Gastrocnemius medialis (tissue), 4 donors: ENCODE measurements at places on chromosomes 11 and 22.
A peak's percentile ranks its signal among the peaks of the same experiment; 100 is the strongest.

- no peak for DNase-seq
Observed at GRCh38 chr11:76067099-76067498, 139.2 kb downstream of the WNT11 start.

DNA sequence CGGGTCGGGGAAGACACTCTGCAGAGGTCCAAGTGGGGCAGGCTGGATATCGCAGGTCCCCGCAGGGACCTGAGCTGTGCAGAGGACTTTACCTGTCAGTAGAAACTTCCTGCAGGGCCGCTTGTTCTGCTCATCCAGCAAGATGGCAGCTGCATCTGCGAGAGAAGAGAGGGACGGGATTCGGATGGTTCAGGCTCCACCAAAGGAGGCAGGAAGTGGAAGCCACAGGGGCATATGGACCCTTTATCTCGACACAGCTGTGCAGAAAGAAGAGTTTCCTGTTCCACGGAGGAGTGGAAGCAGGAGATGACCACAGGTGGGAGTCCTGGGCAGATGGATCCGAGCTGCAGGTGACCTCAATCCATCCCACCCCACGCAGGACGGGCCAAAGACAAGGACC, 22.5 kb downstream of the CABP7 start:
- DNase-seq, result no peak

GRCh38 chr11:61198361-61198760, 5.0 kb upstream of the PGA3 start:
- no peak for DNase-seq

GRCh38 chr11:65530157-65530496, 5.2 kb downstream of the SCYL1 start:
- no peak for DNase-seq

DNA sequence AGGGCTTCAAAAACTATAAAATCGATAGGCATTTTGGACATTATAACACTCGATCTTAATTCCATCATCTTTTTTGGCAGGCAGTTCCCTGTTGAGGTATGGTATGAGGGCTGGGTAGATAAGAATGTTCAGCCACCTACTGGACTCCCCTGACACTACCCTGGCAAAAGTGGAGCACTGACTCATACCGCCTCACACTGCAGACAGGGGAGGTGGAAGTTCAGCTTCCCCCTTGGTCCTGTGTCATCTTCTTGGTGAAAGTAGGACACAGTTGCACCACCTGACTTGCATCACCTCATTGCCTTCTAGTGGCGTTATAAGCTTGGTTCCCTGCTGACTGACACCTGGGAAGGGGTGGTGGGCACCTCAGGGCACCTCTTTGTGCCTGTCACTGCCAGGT, 30.4 kb downstream of the PAAF1 start:
- no peak for DNase-seq

DNA sequence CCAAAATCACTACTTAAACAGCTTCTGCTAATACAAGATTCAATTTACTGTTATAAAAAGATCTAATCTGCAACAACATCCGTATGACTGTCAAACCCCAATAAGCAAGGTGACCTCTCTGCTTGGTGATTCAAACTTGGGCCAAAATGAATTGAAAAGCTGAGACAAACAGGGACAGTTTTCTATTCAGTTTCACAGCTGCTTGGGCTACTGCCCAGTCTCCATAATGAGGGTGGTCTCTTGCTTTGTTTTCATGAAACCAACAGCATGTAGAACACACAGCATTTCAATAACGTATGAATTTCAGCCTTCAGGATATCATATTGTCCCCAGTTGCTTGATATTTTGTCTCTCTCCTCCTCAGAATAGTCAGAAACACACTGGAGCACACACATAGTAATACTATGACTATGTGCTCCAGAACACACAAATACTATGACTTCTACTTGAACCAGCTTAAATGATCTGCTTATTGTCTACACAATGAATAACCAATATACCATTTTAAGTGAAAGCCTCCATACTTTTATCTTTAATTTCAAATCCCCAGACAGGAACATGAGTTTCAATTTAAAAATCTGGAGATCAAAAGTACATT, 285.0 kb downstream of the TTC28 start:
- no peak for DNase-seq

DNA sequence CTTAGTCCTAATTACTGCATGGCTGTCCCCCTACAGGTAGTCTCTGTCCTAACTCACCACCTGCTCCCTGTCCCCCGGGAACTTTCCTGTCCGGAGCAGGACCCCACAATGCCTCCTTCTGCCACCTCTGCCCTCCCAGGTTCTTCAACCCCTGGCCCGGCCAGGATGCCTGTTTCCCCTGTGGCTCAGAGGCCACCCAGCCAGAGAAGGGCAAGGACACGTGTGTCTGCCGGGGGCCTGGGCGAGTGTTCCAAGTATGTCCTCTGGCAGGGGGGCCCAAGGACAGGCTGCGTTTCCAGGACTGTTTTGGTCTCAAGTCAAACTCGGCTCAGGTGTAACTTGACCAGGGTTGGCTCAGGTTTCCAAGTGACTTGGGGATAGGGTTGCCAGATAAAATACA, 63.8 kb downstream of the BTG4 start:
- DNase-seq, result no peak

GRCh38 chr11:73945396-73945795, 5.4 kb upstream of the DNAJB13 start:
- no peak for DNase-seq

GRCh38 chr11:65429068-65429681, 6.6 kb downstream of the NEAT1 start:
- no peak for DNase-seq

DNA sequence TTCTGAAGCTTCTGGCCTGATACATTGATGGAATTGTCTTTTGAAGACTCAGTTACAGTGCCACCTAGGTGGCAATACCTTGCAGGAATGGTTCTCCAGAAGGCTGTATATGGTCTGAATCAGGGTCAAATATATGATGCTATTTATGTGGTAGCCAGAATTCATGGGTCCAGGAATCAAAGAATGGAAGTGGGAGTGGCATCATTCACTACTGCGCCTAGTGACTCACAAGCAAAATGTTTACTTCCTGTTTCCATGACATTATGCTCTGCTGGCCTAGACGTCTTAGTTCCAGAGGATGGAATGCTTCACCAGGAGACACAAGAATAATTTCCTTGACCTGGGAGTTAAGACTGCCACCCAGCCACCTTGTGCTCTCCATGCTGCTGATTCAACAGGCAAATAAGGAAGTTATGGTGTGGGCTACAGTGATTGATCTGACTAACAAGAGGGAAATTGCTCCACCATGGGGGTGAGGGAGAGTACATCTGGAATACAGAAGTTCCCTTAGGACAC, 491.8 kb downstream of the ETS1 start:
- DNase-seq, result no peak

GRCh38 chr22:29314537-29315285, 786 bp downstream of the RASL10A start:
- DNase-seq, result no peak

- no peak for DNase-seq
Observed at GRCh38 chr11:2216400-2217064, 44.9 kb upstream of the TH start.

GRCh38 chr11:134460881-134461280, 48.8 kb upstream of the B3GAT1 start:
- no peak for DNase-seq

- no peak for DNase-seq
Observed at GRCh38 chr11:69647761-69648497, 7.0 kb downstream of the CCND1 start.

DNA sequence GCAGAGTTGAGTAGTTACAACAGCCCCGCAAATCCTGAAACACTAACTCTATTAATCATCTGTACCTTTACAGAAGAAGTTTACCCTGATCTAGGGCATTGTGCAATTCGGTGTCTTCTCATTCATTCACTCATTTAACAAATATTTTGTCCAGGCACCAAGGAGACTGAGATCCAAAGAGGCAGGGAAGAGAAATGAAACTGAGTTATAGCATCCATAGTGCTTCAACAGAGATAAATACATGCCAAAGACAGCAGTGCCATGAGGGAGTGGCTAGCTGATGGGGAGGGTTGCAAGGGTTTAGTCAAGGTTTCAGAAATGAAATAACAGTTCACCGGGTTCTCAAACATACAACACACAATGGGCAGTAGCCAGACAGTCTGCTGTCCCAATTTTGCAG, 40.2 kb upstream of the MTNR1B start:
- DNase-seq, result no peak

- no peak for DNase-seq
Observed at GRCh38 chr11:77120571-77120970, 7.5 kb upstream of the MYO7A start.

GRCh38 chr11:119172513-119172912, 4.0 kb downstream of the NLRX1 start:
- no peak for DNase-seq

- no peak for DNase-seq
Observed at GRCh38 chr22:42961810-42962209, 53.1 kb downstream of the PACSIN2 start.

- no peak for DNase-seq
Observed at GRCh38 chr22:48238284-48238915, 1476.0 kb downstream of the TBC1D22A start.

DNA sequence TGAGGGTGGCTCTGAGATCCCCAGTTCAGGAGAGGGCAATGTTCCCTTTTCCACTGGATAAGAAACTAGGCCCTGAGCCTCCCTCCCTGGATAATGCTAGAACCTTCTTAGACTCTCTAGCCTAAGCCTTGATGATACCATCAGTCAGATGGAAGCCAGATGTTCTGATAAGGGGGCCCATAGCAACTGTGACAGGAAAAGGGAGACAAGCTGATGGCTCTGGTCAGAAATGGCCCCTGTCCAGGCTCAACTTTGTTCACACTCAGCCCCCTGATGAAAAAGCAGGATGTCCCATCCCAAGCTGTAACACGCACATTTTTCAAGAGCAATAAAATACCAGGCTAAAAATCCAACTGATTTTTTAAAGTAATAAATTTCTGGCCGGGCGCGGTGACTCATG, 7.2 kb upstream of the OAF start:
- no peak for DNase-seq

DNA sequence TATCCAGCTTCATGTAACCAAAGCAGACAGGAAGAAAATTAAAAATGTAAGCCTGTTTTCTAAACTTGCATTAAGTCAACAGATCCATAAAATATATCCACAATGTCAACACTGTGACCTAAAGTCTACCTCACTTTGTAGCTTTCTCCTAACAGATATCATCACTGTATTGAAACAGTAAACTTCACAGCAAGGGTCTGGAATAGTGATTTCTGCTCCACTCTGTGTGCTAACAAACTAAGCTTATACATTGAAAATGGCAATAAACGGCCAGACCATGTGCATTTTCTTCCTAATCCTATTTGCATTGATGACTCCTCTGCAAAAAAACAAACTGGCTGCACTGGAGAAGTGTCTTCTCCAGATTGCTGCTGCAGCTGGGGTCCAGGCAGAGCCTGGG, 26.8 kb downstream of the CADM1 start:
- no peak for DNase-seq

DNA sequence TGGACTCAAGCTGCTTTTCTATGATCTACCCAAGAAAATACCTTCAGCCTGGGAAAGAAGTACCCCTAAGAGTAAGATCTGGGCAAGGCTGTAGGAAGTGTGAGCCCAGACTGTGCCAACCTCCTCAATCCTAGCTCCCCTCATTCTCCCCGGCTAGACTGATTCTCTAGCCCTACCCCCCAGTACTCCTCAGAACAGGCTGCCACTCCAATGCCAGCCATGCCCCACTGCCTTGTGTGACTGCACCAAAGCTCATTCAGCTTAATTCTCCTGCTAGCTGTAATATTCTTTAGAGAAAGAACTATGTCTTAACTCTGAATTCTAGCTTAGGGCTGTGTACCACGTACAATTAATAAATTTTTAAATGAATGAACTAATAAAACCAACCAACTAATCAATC, 92.6 kb upstream of the AKIP1 start:
- no peak for DNase-seq

DNA sequence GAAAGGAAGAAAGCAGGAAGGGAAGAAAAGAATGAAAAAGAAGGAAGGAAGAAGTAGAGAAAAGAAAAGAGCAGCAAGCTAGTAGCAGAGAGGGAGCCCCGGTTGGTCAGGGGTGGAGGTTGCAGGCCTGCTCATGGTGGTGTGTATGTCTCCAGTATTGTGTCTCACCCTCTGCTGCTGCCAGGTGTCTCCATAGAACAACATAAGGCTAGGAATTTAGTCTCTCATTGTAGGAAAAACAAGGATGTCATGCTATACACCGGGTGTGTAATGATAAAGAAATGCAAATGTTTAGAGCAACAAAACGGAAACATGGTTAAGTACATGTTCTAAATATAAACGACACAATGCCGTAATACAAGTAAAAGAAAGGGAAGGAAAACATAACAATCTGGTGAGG, 342.5 kb downstream of the NTM start:
- DNase-seq, result no peak

DNA sequence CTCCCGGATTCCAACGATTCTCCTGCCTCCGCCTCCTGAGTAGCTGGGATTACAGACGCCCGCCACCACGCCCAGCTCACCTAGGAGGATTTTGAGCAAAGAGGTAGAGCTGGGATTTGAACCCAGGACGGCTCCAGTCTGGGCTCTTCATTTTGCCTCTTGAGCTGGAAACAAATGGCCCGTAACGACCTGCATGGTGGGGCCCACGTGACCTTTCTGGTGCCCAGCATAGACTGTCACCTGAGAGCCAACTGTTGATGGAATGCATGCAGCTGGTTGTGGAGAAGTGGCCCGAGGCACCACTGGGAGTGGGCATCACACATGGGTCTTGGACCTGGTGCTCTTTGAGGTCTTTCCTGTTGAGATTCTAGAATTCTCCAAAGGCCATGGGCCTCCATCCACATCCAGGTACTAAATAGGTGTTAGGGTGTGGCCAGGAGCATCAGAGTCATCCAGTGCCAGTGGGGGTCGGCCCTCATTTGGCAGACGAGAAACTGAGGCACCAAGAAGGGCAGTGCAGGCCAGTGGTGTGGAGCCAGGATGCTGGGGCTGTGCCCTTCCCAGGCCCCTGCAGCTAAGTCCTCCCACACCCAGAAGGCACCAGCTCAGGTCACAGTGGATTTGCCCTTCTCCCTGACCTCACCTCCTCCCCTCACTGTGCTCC, 3.9 kb downstream of the ATF4 start:
- DNase-seq, result peak; percentile 60
